ENCODE measurements at places on chromosomes 5 and 9.

DNA sequence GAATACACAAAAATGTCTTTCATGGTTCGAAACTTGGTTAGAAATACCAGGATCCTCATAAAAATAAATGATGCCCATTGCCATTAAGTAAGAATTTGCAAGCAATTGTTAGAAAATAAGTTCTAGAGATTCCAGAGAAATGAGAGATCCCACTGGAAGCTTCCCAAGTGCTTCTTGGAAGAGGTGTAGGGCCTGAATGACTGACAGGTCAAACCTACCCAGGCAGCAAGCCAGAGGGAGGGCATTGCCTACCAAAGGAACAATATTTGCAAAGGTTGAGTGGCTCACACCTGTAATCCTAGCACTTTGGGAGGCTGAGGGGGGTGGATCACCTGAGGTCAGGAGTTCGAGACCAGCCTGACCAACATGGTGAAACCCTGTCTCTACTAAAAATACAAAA, 777.0 kb upstream of the WWC1 start:
- DNase-seq, result no peak

DNA sequence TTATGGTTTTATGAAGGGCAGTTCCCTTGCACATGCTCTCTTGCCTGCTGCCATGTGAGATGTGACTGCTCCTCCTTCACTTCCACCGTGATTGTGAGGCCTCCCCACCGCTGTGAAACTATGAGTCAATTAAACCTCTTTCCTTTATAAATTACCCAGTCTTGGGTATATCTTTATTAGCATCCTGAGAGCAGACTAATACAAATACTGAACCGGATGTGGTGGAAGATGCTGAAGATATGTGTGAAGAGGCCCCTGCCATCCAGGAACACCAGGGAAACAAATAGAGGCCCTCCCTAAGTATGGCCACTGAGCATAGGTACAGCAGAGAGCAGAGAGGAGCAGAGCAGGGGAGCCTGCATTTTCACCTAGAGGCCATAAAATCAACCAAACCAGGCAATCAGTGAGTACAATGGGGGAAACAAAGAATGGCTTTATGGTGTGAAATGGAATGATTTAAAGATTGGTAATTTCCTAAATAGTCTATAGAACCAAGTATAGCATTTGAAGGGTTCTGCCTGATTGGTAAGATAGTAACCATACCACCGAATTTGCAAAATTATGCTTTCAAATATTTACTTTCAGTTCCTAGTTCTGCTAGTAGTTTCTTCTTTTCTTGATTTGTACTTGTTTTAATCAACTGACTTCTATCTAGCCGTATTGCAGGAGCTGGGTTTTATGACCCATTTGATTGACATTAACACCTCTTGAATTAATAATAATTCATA, 421.6 kb downstream of the IRX1 start:
- no peak for DNase-seq

GRCh38 chr9:95270790-95271189, 46.7 kb downstream of the FANCC start:
- no peak for DNase-seq

- no peak for DNase-seq
Measured at GRCh38 chr9:77712533-77713130, 64.5 kb upstream of the GNA14 start.

DNA sequence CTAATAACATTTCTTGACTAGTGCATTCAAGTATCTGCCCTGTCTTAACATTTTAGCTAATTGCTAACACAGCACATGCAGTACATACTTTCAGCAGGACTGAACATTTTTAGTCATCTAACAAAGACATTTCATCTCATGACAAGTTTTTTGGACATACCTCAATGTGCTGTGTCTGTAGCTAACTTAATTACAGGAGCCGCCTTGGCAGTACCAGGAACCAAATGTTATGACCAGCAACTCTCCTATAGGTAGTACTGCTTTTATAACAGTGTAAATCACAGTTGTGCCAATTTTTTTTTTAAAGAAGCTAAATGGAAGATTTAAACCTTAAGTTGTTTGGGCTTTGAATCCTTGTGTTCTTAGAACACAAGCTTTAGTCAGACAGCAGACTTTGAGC, 99.4 kb upstream of the SAP30L start:
- DNase-seq, result no peak

GRCh38 chr5:177169271-177169670, 35.7 kb downstream of the NSD1 start:
- DNase-seq, result no peak

GRCh38 chr9:5920860-5921328, 30.2 kb downstream of the MLANA start:
- no peak for DNase-seq

- no peak for DNase-seq
Measured at GRCh38 chr5:164637931-164638521, 1132.6 kb downstream of the MAT2B start.

GRCh38 chr9:134388289-134388808, 62.1 kb downstream of the RXRA start:
- DNase-seq, result no peak

DNA sequence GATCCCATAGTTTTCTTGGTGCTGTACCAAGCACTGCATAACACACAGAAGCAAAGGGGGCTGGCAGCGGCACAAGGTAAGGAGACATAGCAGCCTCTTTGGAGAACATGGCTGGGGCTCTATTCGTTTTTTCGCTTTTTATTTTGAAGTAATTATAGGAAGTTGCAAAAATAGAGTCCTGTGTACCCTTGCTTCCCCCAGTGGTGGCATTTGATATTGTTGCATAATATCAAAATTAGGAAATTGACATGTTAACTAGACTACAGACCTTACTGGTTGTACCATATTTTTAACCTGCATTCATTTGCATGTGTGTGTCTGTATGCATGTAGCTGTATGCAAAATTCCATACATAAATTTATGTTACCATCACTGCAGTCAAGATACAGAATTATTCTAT, 6.6 kb upstream of the UBQLN1 start:
- no peak for DNase-seq

- no peak for DNase-seq
Measured at GRCh38 chr5:67082941-67083340, 113.7 kb downstream of the CD180 start.

- DNase-seq, result no peak
Measured at GRCh38 chr5:115262011-115262320, 711 bp downstream of the PGGT1B start.

- DNase-seq, result no peak
Measured at GRCh38 chr5:175816348-175816747, 55.0 kb upstream of the CPLX2 start.

DNA sequence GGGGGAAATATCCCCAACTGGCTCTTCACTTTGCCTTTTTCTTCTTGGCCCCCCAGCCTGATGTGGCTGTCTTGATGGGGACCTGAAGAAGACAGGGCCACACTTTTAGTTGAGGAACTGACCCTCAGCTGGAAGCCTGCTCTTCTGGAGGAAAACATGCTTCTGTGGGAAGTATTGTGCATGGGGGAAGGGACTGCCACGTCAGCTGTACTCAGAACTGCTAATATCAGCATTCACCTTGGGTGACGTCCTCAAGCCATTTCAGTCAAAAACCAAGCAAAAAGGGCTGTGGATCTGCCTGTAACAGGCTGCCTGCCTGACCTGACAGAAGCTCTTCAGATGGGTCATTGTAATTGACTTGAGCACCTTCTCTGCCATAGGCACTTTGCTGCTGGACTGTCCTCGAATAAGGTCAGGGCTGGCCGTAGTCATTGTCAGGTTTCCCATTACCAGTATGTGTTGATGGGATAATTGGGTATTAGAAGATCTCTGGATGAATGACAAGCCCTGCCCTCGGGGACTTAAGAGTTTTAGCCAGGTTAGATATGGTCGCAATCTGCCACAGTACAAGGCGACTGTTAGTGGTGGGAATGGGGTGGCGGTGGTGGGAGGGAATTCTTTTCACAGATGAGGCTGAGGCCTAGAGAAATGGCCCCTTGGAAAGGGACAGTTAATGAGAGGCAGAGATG, 10.4 kb downstream of the RAI14 start:
- DNase-seq, result no peak

DNA sequence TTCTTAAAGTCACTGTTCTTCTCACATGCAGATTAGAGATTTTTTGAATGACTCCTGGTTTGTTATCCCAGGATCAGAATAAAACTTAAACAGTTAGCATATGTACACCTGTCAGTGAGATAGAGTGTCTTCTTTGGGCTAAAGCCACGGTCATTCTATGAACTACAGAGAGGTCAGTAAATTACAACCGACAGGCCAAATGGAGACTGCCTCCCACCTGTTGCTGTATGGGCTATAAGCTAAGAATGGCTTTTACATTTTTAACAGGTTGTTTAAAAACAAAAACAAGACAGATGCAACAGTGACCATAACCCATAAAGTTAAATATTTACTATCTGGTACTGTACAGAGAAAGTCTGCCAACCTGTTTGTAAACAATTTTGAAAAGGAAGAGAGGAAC, 125.7 kb downstream of the ELAVL2 start:
- no peak for DNase-seq

DNA sequence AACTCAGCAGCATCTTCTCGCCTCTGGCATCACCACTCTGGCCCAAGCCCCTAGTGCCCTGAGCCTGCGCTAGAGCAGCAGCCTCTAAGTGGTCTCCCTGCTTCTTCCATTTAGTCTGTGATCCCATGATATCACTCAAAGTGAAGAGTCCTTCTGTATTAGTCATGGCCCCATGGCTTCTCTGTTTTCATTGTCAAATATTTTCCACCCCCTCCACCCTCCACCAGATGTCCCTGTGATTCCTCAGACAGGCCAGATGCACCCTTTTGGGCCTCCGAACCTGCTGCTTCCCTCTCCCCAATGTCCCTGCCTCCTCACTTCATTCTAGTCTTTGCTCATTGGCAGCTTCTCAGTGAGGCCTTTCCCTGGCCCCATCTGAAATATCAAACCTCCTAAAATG, 299.2 kb downstream of the SPOCK1 start:
- DNase-seq, result no peak

DNA sequence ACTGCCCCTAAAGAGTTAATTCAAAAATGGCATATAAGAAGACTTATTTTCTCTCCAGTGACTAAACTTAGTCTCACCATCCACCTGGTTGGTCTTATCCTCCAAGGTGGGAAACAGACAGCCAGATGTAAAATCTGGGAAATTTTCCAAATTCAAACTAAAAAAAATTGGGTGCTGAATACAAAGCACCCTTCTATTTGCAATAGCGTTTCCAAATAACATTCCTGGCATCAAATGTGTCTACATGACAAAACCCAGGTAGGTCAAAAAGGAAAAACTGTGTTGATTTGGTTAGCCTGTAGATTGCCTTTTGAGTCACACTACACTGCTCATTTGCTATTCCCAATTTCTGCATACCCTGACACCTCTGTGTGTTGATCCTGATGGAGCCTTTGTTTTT, 252.2 kb downstream of the NR2F1-AS1 start:
- no peak for DNase-seq

GRCh38 chr9:135040892-135041291, 46.6 kb upstream of the OLFM1 start:
- no peak for DNase-seq

DNA sequence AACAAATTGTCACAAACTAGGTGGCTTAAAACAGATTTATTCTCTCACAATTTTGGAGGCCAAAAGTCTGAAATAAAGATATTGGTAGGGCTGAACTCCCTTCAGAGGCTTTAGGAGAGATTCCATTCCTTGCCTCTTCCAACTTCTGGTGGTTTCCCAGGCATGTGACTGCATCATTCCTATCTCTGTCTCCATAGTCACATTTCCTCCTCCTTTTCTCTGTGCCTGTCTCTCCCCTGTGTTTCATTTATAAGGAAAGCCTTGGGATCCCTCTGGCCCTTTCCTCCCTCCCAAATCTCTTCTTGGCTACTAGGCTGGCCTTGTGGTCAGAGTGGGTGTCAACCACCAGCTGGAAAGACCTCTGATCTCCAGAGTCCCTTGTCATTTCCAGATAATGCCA, 78.2 kb downstream of the SNX18 start:
- DNase-seq, result no peak

GRCh38 chr5:1343315-1343751, 1.6 kb downstream of the CLPTM1L start:
- no peak for DNase-seq

- no peak for DNase-seq
Measured at GRCh38 chr5:168299372-168299771, 7.9 kb downstream of the WWC1 start.

GRCh38 chr5:145158730-145159129, 676.4 kb downstream of the PRELID2 start:
- no peak for DNase-seq

- no peak for DNase-seq
Measured at GRCh38 chr9:120281665-120282064, 298.3 kb downstream of the CDK5RAP2 start.

- no peak for DNase-seq
Measured at GRCh38 chr9:15670246-15670645, 117.4 kb downstream of the CCDC171 start.

DNA sequence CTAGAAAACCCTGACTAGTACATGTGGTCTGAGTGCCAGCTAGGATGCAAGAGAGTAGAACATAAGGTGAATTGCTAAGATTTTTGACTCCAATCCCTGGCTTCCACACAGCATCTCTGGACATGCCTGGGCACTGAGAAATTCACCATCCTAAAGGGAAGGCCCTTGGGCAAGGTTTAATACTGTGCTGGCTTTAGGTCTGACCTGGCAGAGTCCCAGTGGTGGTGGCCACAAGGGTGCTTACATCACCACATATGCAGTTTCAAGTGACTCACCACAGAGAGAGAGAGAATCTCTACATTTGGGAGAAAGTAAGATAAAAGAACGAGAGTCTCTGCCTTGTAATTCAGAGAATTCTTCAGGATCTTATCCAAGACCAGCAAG, 661.6 kb upstream of the C9orf72 start:
- no peak for DNase-seq

DNA sequence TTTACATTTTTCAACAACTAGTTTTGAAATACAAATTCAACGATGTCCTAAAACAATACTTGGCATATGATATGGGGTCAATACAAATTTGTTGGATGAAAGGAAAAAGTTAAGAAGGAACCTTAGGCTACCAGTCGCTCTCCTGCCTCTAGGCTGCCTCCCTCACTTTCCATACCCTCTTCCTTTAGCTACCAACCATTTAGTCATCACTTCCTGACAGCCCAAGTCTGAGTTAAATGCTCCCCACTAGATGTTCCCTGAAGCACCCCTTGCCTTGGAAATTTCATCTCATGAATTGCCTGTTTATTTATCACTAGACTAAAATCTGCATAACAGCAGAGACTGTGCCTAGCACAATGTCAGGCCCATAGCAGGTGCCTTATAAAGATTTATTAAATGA, 2.7 kb upstream of the LARS1 start:
- no peak for DNase-seq

DNA sequence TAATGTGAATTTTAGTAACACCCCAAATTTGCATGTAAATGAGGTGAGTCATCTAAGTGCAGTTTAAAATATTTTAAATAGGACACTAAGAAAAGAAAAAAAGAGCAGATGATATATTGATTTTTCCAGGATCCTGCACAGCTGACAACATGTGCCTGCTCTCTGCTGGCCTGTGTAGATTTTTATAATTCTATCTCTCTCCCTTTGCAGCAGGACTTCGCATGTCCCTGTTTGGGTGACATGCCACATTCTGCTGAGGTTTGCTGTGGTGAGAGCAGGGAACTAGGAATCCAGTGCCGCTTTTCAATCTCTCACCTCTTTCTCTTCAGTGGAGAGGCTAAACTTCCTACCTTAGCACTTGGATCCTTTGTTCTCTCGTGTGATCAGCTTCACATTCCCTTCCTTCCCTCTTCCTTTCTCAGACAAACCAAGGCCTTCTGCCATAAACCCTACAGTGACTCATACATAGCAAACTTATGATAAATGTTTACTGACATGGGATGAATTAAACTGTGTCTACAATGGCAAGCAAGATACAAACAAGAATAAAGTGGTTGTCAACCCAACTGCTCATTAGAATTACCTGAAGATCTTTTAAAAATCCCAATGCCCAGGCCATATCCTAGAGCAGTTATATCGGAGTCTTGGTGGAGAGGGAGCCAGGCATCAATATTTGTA, 198.8 kb upstream of the EFNA5 start:
- DNase-seq, result no peak

Measured in stimulated activated CD4-positive, alpha-beta T cell treated with anti-CD3 and anti-CD28 coated beads, TNF-alpha, amount 100 ng/mL, for 4 hours (primary cell).